ENCODE measurements at places on chromosomes 5 and 9. TPM values are rescaled to one million over a fixed set of nuclear protein-coding genes. Genes with fewer than 3 reads are reported as not detected.

IER5L gene
- total RNA-seq: 9.1 TPM

TMEM171 gene
- total RNA-seq: 0.27 TPM

GABRA1 gene
- 34.5 TPM for total RNA-seq

ADAMTSL2 gene
- 1.8 TPM for total RNA-seq

PITX1 gene
- total RNA-seq: not detected

PCDHGA5 gene
- 14.3 TPM for total RNA-seq

EPB41L4B gene
- total RNA-seq: 14.1 TPM

SIL1 gene
- total RNA-seq: 15.2 TPM

OR2V1 gene
- total RNA-seq: not detected

TRIM7 gene
- total RNA-seq: 3.0 TPM

Measured in cerebellum (tissue), 4 donors.